ENCODE measurements at places on chromosomes 13 and 19.

- DNase-seq: peak; percentile 1
Observed at GRCh38 chr13:109569958-109570711, 216.2 kb downstream of the IRS2 start.

DNA sequence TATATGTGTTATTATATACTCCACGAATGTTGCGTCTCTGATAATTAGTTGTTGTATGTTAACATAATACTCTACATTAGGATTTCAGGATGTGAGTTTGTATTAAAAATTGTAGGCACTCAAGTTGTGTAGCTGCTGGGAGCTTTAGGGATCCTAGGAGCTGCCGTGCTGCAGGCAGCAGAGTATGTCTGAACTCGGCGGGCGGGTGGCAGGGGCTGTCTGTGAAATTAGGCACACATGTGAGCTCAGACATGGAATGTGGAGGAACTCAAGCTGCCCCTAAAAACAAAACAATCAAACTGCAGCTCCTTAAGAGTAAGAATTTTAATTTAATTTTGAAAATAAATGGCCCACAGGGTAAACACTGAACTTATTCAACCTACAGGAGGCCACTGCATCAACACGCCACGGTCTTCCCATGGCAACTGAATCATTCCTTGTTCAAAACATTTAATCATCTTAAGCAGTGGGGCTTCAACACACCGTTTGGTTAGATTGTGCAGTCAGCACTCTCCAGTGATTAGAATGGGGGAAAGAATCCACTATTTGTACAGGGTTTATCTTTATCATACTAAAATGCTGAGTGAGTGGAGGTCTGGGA, 22.7 kb downstream of the SERTM1 start:
- DNase-seq: no peak

DNA sequence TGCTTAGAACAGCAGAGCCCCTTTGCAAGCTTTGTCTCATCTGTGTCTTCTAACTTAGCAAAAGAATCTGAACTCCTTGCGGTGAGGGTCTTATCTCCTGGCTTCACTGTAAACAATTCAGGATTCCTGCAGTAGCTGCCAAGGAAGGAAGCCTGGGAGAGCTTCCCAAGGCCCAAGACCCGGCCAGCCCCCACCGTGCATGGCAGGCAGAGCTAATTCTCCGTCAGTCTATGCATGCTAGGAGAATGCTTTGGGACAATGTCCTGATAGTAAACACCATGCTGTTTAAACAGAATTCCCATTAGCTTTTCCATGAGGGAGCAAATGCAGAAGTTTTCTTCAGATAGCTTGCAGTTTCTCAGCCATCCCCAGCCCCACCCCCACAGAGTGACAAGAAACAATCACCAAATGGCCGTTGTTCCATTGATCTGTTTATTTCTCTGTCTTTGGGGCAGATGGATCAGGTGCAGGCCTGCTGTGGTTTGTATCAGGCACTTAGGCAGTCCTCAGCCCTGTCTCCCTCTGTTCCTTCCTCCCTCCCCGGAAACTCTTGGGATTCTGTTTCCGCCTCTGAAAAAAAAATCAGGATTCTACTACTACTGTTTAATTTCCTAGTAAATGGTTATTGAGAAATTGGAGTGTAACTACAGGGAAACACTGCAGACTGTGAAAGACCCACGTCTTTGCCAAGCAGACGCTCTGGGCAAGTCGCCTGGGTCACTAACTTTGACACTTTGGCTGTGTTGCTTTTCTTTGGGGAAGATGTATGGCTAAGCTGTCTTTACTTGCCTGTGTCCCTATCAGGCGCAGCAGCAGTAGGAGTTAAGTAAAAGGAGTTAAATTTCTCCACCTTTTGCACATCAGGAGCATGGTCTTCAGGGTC, 40.7 kb upstream of the SPATA13 start:
- no peak for DNase-seq

- no peak for DNase-seq
Observed at GRCh38 chr13:23445794-23446193, 12.3 kb upstream of the SACS start.

DNA sequence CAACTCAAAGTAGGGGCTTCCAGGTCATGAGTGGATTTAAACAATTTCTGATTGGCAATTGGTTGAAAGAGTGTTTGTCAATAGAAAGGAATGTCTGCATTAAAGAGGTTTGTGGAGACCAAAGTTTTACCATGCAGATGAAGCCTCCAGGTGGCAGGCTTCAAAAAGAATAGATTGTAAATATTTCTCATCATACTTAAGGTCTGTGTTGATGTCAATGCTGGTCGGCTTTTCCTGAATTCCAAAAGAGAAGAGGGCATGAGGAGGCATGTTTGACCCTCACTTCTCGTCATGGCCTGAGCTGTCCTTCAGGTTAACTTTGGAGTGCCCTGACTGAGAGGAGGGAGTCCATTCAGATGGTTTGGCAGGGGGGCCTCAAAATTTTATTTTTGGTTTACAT, 125.4 kb upstream of the RFC3 start:
- no peak for DNase-seq

DNA sequence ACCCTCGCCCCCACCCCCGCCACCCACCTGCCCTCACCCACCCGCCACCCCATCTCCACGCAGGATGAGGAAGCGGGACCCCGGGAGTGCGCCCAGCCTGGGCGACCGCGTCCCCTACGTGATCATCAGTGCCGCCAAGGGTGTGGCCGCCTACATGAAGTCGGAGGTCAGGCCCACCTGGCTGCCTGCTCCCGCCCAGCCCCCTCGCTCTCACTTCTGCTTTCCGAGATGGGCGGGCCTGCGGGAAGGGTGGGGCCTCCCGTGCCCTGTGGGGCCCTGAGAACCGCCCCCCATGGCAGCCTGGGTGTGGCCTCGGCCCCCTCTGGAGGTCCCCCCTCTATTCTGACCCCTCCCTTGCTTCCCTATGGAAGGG, 3.1 kb upstream of the SPIB start:
- no peak for DNase-seq

GRCh38 chr13:114222461-114222968, 12.2 kb upstream of the CDC16 start:
- DNase-seq: no peak

- DNase-seq: no peak
Observed at GRCh38 chr13:110648848-110649421, 33.6 kb downstream of the NAXD start.

DNA sequence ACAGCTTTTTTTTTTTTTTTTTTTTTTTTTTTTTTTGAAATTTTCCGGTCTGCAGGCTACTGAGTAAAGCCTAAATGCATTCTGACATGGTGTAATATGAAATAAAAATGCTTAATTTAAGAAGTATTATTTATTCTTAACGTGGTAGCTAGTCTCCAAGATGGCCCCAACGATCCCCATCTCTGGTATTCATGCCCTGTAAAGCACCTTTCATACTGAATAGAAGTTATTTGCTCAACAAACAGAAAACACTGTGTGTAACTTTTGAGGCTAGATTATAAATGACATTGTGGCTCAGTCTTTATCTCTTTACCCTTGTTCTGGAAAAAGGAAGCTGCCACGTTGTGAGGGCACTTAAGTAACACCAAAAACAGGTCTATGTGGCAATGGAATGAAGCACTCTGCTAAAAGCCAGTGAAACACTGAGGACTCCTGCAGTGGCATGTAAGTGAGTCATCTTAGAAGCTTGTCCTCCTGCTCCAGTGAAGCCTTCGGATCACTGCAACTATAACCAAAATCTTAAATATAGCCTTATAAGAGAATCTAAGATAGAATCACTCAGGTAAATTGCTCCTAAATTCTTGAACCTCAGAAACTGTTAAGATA, 128.7 kb downstream of the UGGT2 start:
- DNase-seq: no peak

- DNase-seq: peak; percentile 56
Observed at GRCh38 chr19:53865918-53866864, 1.5 kb upstream of the MYADM start.

DNA sequence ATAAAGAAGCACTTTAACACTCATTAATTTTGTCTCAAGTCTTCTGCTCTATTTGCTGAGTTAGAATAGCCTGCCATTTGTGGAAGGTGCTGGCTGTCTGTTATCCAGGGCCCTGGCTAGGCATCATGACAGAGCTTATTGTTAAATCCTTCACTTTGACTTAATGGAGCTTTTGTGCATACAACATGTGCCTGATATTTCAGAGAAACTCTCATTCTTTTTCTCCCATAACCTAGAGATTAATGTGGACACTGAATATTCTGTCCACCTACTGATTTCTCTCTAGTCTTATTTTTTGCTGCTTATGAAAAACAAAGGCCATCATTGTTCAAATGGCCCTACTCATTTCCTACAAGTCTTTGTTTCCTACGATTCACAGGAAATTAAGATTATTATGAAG, 383.1 kb upstream of the HTR2A start:
- DNase-seq: no peak

- no peak for DNase-seq
Observed at GRCh38 chr13:41746259-41746658, 214.7 kb downstream of the VWA8 start.

- no peak for DNase-seq
Observed at GRCh38 chr19:934197-934840, 8.5 kb downstream of the ARID3A start.

DNA sequence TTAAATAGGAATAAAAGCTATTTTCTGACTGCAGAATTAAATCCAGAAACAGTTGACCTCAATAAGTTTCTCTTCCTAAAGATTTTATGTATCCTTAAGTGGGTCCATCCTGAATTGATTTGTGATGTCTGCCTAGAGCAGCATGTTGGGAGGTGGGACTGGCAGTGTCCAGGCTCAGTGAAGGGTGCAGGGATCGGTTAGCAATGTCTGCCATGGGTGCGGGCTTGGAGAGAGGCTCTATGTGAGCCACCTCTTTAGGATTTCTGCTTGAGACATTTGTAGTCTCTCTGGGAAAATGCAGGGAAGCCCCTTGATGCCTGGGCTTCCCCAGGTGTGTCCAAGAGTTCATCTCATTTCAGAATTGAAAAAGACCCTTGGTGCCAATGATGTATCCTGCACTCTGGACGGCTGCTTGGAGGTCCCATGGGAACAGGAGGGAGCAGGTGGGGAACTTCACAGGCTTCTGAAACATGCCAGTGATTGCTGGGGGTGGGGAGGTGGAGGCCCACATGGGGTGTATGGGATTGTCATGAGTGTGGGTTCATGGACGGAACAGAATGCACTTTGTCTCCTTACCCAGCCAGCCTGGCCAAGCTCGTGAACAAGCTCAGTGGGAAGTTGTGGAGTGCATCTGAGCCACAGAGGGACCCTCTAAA, 6.2 kb upstream of the COLGALT1 start:
- no peak for DNase-seq

- no peak for DNase-seq
Observed at GRCh38 chr13:48644951-48645350, 8.8 kb upstream of the CYSLTR2 start.

- DNase-seq: peak; percentile 7
Observed at GRCh38 chr19:37594982-37595382, 306 bp downstream of the ZNF540 start.

DNA sequence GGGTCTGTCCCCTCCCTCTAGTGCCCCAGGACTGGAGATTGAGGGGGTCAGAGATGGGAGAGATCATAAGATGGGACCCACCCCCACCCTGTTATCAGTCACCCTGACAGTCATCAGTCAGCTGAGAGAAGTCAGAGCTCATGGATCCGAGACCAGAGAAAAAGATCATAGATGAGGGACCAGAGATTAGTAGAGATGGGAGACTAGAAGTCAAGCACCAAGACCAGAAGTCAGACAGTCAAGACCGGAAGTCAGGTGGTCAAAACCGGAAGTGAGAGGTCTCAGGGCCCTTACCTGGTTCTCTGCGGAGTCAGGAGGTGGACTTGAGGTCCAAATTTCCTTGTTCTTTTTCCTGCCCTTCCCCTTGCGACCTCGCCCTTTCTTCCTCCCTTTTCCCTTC, 7.0 kb downstream of the COL5A3 start:
- DNase-seq: no peak

DNA sequence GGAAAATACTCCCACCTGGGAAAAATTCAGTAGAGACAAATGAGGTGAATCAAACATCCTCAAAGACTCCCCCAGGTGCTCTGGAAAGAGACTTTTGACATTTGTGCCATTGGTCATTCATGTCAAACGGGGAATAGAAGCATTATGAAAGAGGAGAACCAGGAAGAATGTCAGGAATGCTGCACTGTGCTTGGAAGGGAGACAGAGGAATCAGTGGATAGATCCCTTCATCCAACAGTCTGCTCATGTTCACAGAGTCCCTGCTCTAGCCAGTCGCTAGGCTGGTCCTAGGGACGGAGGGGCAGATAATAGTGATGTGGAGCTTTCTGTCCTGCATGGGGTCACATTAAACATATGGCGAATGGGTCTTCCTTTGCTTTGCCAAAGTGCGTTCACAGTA, 384.4 kb downstream of the FGF9 start:
- DNase-seq: no peak

- no peak for DNase-seq
Observed at GRCh38 chr19:48194041-48194843, 23.8 kb downstream of the ZSWIM9 start.

DNA sequence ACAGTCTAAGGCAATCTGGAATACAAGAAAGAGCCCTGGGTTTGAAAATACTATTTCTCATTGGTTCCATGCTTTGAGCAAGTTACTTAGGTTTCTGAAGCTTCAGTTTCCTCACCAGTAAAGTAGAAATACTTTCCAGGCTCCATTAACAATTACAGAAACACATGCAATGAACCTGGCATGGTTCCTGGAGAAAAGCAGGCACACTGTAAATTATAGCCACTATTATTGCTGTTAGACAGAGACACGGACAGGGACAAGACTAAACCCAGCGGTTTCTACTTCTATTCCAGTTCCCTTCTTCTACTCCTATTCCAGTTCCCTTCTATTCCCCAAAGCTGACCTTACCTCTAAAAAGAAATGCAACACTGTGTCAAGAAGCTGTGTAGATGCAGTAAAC, 41.2 kb downstream of the MIPEP start:
- no peak for DNase-seq

DNA sequence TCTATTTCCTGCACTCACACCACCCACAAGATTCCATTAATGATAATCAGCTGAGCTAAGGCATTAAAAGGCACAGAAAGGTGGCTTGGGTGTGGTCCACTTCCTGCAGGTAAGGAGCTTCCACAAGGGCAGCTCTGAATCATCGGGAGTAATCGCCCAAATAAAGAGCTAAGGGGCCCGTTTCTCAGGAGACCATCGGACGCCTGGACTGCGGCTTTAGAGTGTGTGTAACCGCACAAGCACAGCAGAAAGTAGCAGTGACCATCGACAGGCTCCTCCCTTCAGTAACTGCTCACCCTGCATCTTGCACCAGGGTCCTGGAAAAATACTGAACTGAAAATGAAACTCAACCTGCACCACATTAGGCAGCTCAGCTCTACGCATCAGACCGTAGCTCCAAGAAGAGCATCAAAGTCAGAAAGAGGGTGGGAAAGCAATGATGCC, 6.0 kb downstream of the STK24 start:
- DNase-seq: no peak

GRCh38 chr13:51978796-51979556, 32.3 kb downstream of the ATP7B start:
- DNase-seq: no peak
